Stimulated activated memory B cell treated with anti-CD40 and anti-IgM and Interleukin-4, amounts not matched to agents 10 μg/mL and 1 μg/mL and 100 μg/mL, for 72 hours (primary cell): ENCODE measurements at places on chromosomes 3 and 15.

DNA sequence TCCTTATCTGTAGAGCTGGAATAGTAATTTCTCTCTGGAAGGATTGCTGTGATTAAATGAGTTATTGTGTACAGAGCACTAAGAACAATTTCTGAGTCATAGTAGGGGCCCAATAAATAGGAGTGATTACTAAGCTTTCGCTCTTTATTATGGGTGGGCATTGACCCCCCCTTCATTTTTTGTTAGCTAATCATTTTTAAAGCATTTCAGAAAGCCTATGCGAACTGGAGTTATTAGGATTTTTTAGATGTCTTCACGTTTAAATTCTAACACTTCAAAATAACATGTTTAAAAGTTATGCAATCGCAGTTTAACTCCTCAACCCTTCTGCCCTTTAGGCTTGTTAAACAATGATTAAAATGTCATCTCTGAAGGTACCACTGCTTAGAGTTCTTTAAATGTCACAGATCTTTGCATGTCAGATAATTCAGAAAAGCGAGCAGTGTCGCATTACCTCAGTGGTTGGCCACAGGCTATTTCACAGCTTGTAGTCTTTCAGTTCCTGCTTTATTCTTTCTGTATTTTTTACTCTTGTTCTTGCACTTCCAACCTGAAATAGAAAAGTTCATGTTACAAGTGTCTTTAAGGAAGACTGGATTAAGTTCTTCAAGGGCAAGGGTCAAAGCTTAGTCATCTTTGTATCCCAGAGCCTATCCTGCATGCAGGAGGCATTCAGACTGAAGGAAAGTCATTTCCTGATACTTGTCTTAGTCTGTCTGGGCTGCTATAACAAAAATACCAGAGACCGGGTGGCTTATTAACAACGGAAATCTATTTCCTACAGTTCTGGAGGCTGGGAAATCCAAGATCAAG, 102.9 kb downstream of the FNDC3B start:
- ATAC-seq: peak; percentile 95

- no peak for ATAC-seq
Measured at GRCh38 chr3:49567406-49567805, 13.1 kb downstream of the BSN start.

DNA sequence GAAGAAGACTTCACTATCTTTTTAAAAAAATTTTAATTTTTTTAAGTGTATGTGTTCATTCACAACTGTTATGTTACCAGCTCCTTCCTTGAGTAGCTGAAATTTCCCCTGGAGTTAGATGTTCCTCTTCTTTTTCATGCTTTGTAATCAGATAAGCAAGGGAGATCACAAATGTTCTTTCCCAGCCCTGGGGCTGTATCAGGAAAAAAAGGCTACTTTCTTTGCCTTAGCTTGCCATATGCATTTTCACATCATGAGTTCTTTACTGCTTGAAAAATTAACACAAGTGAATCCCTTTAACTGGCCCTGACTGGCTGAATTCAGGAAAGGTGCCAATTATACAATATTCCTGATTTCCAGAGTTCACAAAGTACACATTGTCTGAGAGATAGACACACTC, 353.2 kb upstream of the ATP11B start:
- no peak for ATAC-seq

- no peak for ATAC-seq
Measured at GRCh38 chr3:194443901-194444300, 42.9 kb downstream of the ATP13A3 start.

GRCh38 chr15:96158938-96159337, 171.6 kb upstream of the NR2F2 start:
- no peak for ATAC-seq
